ENCODE measurements at places on chromosomes 1 and 21. TPM values are rescaled to one million over a fixed set of nuclear protein-coding genes. Genes with fewer than 3 reads are reported as not detected.

DNA sequence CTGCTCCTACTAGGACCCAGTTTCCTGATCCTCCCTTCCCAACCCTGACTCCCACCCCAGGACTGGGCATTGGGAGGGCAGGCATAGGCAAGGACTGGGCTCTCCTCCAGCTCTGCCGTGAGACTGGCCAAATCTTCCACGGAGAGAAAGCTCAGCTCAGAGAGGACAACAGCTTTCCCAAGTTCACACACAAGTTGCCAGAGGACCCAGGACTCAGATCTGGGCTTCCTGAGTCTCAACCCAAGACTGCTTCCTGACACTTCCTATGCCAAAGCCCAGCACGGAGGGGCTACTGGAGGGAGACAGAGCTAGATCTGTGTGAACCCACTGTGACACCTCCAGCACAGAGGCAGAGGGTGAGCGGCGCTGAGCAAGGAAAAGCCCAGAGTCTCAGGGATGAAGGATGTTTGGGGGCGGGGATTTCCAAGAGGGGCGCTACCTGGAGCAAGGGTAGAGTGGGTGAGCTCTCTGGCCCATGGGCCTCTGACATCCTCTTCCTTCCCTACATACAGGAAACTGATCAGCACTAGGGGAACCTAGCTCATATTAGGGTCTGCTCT, 7.1 kb downstream of the PDZK1IP1 start:
- peaks cover 12% of the 10 kb centered on the region for H3K4me1 ChIP-seq
- no peak overlapping the region for H3K27ac ChIP-seq
- no peaks in the 10 kb centered on the region for H3K36me3 ChIP-seq
- DNase-seq = no peak
- H3K4me3 ChIP-seq = no peak overlapping the region

DNA sequence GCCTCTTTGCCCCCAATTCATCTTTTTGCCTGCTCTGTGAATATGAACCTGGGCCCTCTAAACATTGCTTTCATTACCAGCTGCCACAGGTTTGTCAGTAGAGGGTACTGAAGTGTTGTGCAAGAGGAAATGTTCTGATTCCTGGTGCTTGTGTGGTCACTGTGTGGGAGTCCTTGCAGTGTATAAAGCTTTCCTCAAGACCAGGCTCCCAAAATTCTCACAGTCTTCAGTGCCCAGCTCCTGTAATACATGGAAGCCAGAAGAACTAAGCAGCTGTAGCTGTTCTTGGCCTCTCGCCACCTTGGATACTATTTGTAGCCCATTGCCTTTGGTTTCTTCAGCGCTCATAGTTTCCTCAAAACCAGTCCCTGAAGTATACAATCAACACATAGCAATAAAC, 1046.2 kb downstream of the BRINP3 start:
- H3K27me3 ChIP-seq = peaks cover 4% of the 10 kb centered on the region
- no peak overlapping the region for H3K4me3 ChIP-seq
- no peaks in the 10 kb centered on the region for H3K4me1 ChIP-seq
- H3K36me3 ChIP-seq = no peaks in the 10 kb centered on the region
- DNase-seq = no peak

Gene KCNQ4
- total RNA-seq = 0.79 TPM

Gene VTCN1
- total RNA-seq = 28.3 TPM

GRCh38 chr21:34132926-34133325, 59.5 kb downstream of the MRPS6 start:
- no peaks in the 10 kb centered on the region for H3K27me3 ChIP-seq
- peaks cover 49% of the 10 kb centered on the region for H3K36me3 ChIP-seq
- no peak for DNase-seq

Gene LAX1
- total RNA-seq = 0.07 TPM

GRCh38 chr1:31335007-31335406, 37.9 kb downstream of the FABP3 start:
- H3K27ac ChIP-seq = no peak overlapping the region
- peaks cover 17% of the 10 kb centered on the region for H3K36me3 ChIP-seq
- H3K4me1 ChIP-seq = no peaks in the 10 kb centered on the region

GRCh38 chr1:240399381-240399780, 212.6 kb downstream of the GREM2 start:
- no peak overlapping the region for H3K27ac ChIP-seq
- no peak overlapping the region for H3K4me3 ChIP-seq
- H3K36me3 ChIP-seq = no peaks in the 10 kb centered on the region
- no peaks in the 10 kb centered on the region for H3K4me1 ChIP-seq
- no peaks in the 10 kb centered on the region for H3K27me3 ChIP-seq

DNA sequence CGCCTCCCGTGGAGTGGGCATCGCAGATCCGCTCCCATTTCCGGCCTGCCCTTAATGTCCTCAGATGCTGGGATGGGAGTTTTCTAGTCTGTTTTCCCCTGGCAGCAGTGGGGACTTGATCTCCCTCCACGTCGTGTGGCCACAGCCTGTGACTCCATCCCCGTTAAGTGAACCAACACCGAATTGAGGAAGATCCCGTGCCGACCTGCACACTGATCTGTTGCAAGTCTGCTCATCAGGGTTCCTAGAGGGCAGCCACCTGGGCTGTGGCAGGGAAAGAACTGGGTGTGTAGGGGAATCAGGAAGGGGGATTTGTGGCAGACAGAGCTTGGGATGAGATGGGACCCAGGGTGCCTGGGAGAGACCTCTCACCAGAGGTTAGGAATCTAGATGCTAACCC, 23.3 kb upstream of the CDK18 start:
- no peak overlapping the region for H3K27ac ChIP-seq
- no peaks in the 10 kb centered on the region for H3K36me3 ChIP-seq
- peaks cover 60% of the 10 kb centered on the region for H3K27me3 ChIP-seq
- no peaks in the 10 kb centered on the region for H3K4me1 ChIP-seq
- no peak overlapping the region for H3K4me3 ChIP-seq
- no peak for DNase-seq

Gene LYPD8
- not detected for total RNA-seq
